ENCODE measurements at places on chromosomes 2 and 18.

- no peak for DNase-seq
Observed at GRCh38 chr2:122681626-122682025, 926.2 kb downstream of the TSN start.

DNA sequence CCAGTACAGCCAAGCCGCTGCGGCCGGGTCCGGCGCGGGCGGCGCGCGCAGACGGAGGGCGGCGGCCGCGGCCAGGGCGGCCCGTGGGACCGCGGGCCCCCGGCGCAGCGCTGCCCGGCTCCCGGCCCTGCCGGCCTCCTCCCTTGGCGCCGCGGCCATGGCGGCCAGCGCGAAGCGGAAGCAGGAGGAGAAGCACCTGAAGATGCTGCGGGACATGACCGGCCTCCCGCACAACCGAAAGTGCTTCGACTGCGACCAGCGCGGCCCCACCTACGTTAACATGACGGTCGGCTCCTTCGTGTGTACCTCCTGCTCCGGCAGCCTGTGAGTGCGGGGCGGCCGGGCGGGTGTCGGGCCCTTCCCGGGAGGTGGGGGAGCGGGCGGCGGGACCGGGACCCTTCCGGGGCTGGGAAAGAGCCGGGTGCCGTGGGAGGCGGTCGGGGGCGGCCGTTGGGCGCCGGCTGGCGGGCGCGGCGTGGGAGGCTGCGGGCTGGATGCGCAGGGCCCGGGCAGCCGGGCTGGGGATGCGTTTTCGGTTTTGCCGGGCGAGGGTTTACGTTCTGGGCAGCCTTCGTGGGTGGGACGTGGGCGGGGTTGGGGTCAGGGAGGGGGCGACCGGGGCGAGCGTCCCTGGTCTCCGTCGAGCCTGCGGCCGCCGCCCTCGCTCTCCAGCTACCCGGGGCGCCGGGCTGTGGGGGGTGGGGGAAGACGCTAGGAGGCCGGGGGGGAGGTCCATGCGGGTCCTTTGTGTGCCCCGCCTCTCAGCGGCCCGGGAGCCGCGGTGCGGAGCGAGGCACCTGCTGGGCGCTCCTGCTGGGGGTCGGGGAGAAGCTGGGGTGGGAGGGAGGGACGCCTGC is 537 bp downstream of the AGFG1 start:
- peak; percentile 33 for DNase-seq

DNA sequence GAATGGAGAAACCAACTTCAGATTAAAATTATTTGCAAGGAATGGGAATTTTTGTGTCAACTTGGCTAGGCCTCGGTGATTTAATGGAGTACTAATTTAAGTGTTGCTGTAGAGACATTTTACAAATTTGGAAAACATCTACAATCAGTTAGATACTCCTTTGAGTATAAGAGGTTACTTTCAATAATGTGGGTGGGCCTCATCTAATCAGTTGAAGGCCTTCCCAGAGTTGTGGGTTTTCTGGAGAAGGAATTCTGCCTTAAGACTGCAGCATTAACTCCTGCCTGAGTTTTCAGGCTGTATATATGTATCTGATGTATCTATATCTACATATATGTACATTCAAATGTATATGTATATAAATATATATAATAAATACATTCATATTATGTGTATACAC is 47.6 kb upstream of the ABCA12 start:
- no peak for DNase-seq

DNA sequence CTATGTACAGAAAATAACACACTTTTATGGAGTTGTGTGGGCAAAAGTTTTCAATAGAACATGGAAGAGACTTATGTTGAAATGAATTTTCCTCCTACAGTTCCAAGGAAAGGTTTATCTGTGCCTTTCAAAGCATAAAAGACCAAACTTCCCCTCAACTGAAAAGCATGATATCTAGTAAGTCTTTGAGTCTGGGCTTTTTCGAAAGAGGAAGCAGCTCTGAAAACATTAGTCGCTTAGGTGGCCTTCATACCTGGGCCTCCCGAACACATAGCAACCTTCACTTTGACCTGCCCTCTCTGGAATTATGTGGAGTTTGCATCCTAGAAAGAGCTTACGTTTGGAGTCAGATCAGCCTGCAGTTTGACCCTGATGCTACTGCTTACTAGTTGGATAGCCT is 4.8 kb upstream of the CAPN14 start:
- DNase-seq: no peak

- DNase-seq: no peak
Observed at GRCh38 chr2:131168538-131168937, 40.8 kb upstream of the POTEE start.

GRCh38 chr2:237314681-237315080 is 99.3 kb downstream of the COL6A3 start:
- no peak for DNase-seq

GRCh38 chr2:127588241-127588640 is 52.8 kb downstream of the MYO7B start:
- no peak for DNase-seq

DNA sequence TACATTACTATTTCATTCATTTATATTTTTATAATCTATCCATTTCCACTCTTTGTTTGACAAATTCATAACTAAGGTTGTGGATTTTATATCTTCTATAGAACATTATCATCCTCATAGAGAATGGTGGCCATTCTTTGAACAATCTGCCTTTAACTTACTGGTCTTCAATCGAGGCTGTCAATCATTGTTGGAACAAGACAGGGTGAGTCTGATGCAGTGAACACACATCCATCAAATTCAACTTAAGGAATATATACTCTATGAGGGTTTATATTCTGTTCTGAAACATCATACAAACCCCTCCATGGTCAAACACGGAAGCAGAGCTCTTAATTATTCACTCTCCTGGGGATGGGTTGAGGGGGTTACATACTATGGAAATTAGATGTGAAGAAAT is 28.3 kb upstream of the KLF7 start:
- no peak for DNase-seq

DNA sequence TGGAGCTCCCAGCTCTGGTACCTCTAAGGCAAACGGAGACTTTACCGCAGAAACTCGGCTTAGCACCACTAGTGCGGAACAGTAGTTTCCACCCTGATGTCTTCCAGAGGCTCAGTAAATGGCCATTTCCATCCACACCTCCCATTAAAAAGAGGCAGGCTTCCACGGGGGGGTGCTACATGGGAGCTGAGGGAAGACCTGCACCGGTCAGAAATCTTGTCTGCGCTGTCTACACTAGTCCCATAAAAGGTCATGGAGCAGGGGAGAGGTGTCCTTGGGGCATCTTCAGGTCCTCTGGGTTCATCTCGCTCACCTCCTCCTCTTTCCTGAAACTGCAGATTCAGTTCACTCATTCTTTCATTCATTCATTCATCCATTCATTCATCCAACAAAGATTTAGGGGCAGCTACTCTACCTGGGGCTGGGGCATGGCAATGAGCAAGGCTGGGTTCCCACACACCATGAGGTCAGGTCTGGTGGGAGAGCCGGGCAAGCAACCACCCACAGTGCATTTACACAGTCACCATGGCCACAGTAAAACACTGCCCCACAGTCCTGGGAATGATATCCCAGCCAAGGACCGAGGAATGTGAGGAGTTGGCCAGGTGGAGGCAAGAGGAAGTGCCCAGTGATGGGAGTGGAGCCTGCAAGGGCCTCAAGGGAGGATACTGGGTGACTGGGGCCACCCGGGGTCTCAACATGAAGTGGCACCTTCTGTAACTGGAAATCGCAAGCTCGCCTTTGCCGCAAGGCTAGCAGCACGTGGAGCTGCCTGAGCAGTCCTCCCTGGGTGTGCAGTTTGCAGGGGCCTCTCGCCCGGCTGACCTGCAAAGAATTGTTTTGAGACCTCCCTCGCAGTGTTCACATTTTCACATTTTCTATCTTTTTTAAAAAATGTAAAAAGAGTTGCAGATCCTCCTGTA is 180.2 kb upstream of the RAB6C start:
- no peak for DNase-seq

DNA sequence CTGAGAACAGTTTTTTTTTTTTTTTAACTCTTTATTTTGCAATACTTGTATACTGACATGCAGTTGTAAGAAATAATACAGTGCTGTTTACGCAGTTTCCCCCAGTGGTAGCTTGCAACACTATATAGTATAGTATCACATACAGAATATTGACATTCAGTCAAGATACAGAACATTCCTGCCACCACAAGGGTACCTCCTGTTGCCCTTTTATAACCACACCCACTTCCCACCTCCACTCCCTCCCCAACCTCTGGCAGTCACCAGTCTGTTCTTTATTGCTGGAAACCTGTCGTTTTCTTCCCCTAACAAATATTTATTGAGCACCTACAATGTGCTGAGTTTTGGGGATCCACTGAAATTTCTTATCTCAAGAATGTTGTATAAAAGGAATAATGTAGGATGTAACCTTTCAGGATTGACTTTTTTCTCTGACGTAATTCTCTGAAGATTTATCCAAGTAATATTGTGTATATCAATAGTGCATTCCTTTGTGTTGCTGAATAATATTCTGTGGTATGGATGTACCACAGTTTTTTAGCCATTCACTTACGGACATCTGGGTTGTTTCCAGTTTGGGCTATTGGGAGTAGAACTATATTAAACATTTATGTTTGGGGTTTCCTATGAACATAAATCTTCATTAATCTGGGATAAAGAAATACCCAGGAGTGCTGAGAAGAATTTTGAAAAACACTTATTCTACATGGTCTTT is 51.4 kb upstream of the EML6 start:
- DNase-seq: no peak

DNA sequence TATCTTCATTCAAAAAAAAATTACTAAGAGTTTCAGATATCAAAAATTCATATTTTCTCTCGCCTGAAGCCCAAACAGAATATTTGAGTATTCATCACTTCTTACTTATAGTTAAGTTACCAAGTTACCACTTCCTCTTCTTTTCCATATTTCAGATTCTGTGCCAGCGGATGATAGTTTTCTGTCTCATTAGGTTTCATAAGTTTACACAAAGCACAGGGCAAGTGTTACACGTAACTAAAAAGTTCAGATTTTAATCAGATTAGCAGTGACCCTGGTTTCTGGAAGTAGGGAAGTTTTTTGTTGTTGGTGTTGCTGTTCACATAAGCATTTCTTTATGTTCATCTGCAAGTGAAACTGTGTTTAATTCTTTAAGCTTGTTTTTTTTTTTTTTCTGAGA is 10.2 kb downstream of the AFTPH start:
- DNase-seq: no peak

- DNase-seq: peak; percentile 83
Observed at GRCh38 chr18:13500869-13501542, 225.4 kb downstream of the FAM210A start.

DNA sequence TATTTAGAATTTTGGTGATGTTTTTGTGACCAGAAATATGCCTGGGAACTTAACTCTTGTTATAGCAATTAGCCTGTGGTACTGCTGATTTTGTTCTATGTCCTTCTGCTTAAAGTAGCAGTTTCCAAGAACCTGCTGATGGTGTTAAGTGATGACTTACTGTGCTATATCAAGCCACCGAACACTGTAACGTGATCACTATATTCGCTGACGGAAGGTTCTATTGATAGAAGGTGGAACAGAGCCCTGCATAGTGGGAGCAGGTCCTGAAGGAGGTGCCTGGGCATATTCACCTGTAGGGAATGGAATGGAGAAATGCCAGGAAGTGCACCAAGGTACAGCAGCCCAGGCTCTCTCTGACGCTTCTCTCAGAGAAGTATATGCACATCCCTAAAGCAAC is 76.8 kb downstream of the UXS1 start:
- no peak for DNase-seq

DNA sequence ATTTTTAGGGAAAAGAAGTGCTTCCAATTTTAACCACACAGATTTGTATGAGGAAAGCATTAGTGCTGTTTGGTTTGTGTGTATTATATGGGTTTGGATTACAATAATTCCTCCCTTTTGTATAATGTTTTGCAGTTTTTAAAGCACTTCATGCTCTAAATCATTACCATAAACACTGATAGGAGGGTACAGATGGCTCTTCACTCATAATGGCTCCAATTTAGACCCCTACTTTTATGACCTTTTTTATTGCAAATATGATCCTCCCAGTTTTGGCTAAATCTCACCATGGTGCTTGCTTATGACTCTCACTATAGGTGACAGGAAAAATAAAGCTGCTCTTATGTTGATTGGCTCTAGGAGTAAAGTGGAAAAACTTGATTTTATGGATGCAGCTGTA is 23.8 kb upstream of the TMEM17 start:
- no peak for DNase-seq

DNA sequence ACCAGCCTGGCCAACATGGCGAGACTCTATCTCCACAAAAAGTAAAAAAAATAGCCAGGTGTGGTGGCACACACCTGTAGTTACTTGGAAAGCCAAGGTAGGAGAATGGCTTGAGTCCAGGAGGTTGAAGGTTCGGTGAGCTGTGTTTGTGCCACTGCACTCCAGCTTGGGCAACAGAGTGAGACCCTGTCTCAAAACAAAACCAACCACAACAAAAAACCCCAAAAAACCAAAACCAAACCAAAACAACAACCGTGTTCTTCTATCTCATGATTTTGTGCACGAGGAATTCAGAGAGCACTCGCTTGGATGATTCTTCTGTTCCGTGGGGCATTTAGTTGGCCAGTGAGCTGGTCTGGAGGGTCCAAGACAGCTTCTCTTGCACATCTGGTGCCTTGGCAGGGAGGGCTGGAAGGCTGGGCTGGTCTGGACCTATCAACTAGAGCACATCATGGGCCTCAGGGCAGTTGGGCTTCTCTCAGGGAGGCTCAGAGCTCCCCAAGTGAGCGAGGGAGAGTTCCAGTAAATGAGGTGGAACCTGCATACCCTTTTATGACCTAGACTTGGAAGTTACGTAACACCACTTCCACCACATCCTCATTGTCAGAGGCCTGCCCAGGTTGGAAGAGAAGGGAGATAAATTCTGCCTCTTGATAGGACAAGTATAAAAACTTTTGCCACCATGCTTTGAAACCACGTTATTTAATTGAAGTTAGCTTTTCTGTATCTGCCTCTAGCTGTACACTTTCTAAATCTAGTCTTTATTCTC is 25.2 kb downstream of the SIX2 start:
- DNase-seq: no peak

DNA sequence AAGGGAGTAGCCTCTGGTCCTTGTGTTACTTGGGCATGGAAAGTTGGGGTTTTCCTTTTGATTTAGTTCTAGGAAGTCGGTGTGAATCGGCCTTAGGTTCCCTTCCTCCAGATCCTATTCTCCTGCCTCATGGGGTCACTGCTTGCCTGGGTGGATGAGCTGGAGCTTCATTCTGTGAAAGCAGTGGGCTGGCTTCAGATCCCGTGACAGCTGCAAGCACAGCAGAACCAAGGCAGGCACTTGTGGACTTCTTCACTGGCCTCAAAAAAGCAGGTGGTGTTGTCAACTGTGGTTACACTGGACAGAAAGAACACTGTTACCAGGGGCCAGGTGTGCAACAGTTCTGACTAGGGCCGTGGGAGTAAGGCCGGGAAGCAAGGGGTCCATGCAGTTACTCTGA is 243.4 kb downstream of the LDLRAD4 start:
- no peak for DNase-seq

Measured in muscle of arm (tissue), 14 donors.